ENCODE measurements at places on chromosomes 7 and 10. TPM values are rescaled to one million over a fixed set of nuclear protein-coding genes. Genes with fewer than 3 reads are reported as not detected.

Gene LRMDA
- not detected for total RNA-seq

- DNase-seq = no peak
Measured at GRCh38 chr7:29483219-29484104, 80.2 kb upstream of the PRR15 start.

DNA sequence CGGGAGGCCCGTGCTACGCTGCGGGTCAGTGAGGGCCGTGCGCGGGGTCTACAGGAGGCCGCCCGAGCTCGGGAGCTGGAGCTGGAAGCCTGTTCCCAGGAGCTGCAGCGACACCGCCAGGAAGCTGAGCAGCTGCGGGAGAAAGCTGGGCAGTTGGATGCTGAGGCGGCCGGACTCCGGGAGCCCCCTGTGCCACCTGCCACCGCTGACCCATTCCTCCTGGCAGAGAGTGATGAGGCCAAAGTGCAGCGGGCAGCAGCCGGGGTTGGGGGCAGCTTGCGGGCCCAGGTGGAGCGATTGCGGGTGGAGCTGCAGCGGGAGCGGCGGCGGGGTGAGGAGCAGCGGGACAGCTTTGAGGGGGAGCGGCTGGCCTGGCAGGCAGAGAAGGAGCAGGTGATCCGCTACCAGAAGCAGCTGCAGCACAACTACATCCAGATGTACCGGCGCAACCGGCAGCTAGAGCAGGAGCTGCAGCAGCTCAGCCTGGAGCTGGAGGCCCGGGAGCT, 7.0 kb downstream of the LZTS2 start:
- DNase-seq = no peak

- no peak for DNase-seq
Measured at GRCh38 chr7:135501402-135501801, 8.5 kb downstream of the CNOT4 start.

Gene TAS2R3
- 2.8 TPM for total RNA-seq

Gene SPDYE11
- not detected for total RNA-seq

GRCh38 chr10:78417425-78418370, 384.0 kb downstream of the RPS24 start:
- DNase-seq = no peak

- peak; percentile 48 for DNase-seq
Measured at GRCh38 chr10:13352519-13352918, 4.4 kb upstream of the SEPHS1 start.

Gene CALML5
- not detected for total RNA-seq

- DNase-seq = no peak
Measured at GRCh38 chr10:127322286-127322685, 125.9 kb upstream of the INSYN2A start.

GRCh38 chr7:7110706-7111105, 71.6 kb upstream of the C1GALT1 start:
- no peak for DNase-seq

Gene MNX1
- total RNA-seq = not detected

GRCh38 chr10:131973160-131973951, 8.4 kb downstream of the BNIP3 start:
- no peak for DNase-seq

Gene TEX36
- total RNA-seq = not detected

GRCh38 chr10:115850666-115851065, 422.3 kb downstream of the GFRA1 start:
- no peak for DNase-seq

DNA sequence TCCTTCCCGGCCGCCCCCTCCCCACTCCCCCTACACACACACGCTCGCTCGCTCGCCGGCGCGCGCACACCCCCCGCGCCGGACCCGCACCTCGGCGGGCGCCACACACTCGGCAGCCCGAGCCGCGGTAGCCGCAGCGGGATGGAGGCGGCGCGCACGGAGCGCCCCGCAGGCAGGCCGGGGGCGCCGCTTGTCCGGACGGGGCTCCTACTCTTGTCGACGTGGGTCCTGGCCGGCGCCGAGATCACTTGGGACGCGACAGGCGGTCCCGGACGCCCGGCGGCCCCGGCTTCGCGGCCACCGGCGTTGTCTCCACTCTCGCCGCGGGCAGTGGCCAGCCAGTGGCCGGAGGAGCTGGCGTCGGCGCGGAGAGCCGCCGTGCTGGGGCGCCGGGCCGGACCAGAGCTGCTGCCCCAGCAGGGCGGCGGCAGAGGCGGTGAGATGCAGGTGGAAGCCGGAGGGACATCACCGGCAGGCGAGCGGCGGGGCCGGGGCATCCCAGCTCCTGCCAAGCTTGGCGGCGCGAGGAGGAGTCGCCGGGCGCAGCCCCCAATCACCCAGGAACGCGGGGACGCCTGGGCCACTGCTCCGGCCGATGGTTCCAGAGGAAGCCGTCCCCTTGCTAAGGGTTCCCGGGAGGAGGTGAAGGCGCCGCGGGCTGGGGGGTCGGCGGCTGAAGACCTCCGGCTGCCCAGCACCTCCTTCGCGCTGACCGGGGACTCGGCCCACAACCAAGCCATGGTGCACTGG, at the start of gene SORCS3:
SORCS3 (plus strand) TSS at position 104 of the 750 bp plus-strand sequence.
- no peak for DNase-seq

Gene UPK3B
- 3.4 TPM for total RNA-seq

Gene PRSS37
- not detected for total RNA-seq

DNA sequence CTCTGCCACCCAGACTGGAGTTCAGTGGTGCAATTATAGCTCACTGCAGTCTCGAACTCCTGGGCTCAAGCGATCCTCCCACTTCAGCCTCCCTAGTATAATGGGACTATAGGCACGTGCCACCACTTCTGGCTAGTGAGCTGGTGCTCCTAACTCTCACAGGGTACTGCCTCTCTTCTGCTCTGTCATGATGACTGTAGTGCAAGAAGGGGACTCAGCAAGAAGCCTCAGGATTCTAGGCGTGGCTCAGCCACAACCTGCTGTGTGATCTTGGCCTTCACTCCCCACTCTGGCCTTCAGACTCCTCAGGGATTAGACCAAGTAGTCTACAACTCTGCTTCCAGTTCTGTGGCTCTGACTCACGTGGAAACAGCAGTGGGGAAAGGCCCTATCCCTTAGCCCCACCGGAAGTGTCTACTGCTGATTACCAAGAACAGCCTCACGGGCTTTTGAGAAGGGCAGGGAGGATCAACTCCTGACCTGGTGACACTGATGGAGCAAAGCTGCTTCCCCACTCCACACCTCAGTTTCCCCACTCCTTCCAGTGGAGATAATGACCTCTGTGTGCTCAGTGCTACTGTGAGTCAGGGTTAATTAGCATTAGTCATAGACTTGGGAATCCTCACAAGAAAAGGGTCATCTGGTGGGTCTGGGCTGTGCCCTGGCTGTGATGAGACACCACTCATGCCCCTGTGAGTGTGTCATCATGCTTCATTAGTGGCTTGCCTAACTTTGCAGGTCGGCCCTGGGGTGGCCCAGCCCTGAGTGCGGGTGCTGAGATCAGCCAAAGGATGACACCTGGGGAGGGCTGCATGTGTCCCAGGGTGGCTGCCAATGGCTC, 41.1 kb downstream of the ZC3HC1 start:
- DNase-seq = no peak

DNA sequence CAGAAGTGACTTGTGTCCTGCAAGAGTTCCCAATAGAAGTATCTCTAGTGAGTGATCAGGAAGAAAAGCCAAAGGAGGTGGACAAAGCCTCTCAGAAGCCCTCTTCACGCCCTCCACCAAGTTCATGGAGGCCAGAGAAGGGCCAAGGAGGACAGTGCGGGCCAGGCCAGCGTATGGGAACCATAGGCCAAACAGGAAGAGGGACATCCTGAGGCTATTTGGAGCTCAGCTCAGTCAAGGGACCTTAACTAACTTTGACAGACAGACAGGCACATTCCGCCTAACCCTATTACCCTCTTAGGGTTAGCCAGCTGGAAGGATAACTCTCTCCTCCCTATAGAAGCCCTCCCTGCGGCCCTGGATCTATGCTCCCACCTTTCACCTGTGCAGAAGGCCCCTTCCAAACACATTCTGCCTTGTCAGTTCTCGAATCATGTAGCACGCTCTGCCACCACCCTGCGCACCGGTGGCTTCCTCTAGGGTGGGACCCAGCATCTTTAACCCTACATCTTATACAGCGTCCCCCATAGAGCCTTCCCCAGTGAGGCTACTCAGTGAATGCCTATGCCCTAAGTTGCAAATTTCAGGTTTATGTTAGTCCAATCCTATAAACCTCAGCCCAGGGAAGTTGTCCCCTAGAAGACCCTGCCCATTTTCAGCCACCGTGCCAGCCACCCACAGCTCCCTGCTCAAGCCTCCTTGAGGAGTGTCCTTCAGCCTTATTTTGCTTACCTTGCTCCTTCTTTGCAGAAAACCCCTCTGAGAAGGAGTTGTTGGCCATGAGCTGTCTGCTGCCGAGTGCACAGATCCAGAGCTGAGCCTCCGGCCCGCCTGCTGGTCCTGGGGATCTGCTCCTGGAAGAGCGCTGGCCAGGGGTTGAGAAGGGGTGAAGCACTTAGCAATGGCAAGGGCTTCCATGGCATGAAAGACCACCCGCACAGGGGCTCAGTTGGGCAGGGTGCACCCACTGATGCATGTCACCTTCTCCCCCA, 36.9 kb downstream of the FRMPD2 start:
- no peak for DNase-seq

- DNase-seq = no peak
Measured at GRCh38 chr7:22842973-22843372, 20.3 kb upstream of the TOMM7 start.

DNA sequence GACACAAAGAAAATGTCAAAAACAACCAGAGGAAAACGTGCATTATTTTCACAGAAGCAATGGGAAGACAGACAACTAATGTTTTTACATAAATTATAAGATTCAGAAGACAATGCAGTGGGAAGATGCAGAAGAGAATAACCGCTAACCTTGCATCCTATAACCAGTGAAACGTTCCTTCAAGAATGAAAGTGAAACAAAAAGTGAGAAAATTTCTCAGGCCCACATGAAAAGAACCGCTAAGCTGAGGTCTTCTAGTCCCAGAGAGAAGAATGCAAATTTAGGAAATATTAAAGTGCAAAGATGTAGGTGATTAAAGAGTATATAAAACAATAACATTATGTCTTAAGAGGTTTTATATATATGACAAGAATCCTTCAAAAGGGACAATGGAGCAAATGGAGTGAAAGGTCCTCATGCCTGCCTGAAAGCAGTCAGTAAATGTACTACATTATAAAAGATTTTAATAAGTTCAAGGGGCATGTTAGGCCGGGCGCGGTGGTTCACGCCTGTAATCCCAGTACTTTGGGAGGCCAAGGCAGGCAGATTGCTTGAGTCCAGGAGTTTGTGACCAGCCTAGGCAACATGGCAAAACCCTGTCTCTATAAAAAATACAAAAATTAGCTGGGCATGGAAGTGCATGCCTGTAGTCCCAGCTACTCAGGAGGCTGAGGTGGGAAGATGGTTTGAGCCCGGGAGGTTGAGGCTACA, 43.1 kb upstream of the DDC start:
- DNase-seq = no peak

DNA sequence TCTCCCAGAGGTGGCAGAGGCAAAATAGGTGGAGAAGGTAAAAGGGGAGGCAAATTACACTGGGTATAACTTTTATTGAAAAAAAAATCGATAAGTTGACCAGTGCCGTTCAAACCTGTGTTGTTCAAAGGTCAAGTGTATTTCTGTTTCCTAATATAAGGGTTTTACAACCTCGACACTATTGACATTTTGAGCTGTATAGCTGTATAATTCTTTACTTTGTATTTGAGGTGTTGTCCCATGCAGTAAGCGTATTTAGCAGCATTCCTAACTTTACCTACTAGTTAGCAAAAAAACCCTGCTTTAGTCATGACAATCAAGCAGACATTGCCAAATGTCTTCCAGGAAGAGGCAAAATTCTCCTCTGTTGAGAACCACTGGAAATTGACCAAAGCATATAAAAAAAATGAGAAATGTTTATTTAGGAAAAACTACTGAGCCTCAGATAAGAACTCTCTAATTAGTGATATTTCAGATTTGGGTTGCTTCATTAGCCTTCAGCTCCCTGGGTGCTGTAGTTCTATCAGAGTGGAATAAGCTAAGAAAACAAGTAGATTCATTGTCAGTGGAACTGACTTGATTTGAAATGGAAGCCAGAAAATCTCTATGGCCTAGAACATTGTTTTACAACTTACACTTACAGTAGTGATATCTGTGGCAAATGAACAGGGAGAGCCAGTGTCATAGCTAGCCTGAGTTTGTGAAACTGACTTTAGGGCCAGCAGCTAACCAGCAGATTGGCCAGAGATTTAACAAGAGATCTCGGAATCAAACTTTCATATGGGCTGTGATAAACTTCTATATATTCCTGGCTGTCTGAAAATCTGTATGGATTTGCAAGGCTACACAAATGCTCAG, 331.6 kb downstream of the DGKB start:
- DNase-seq = no peak

GRCh38 chr7:128791972-128792327, 182 bp downstream of the CCDC136 start:
- DNase-seq = no peak

DNA sequence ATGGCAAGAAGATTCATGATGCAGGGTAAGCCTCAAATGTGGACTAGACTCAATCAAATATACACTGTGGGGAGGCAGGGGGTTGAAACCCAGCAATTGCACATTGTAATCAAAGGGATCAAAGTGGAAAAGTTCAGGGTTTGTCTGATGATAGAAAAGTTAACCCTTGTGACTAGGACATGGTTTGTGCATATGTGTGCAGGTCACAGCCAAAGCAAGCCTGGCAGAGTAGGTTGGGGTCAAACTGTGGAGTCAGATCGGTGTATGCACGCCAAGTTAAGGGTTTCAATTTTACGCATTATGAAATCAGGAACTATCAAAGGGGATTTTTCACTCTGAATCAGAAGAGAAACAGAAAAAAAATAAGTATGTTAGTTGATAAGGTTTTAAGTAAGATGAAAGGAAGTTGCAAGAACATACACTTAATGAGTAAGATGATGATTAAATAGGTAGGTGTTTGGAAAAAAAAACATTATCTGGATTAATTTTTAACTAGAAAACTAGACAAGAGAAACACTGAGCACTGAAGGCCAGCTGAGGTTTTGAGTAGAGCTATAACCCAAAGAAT, 188.3 kb downstream of the DGKB start:
- DNase-seq = no peak

DNA sequence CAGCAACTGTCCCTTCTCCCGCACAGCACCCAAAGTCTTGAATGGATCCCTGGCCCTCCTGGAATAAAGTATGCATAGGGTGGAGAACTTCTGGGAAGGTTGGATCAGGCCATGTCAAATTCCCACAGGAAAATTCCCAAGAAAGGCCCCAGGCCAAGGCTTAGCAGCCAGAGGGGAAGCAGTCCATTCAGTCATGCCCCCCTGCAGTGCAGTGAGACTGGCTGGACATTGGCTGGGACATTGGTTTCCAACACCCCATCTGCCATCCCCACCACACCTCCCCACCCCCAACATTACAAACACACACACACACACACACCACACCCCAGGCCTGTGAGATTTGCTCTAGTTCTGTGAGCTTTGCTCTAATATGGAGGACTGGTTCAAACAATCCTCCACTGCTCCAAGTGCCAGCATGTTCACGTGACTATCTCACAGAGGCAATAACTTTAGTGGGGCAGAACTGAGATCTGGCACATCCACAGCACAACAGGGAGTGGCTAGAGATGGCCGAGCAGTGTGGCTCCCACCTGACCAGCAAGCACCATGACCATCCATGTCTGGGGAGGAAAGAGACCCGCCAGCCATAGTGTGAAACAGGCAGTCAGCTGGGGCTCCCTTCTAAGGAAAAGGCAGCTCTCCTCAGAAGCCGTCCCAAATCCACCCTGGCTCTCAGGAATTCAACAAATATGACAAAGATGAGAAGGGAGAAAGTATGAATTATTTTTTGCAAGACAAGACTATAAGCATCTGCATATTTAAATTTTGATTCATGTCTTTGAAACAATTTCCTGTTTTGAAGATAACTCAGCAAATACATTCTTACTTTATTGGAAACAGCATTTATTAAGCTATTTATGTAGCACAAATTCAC, 6.7 kb upstream of the FAM170B start:
- DNase-seq = no peak

GRCh38 chr7:96314402-96315124, 7.3 kb downstream of the SLC25A13 start:
- DNase-seq = no peak
